ENCODE measurements at places on chromosomes 7 and 10.

DNA sequence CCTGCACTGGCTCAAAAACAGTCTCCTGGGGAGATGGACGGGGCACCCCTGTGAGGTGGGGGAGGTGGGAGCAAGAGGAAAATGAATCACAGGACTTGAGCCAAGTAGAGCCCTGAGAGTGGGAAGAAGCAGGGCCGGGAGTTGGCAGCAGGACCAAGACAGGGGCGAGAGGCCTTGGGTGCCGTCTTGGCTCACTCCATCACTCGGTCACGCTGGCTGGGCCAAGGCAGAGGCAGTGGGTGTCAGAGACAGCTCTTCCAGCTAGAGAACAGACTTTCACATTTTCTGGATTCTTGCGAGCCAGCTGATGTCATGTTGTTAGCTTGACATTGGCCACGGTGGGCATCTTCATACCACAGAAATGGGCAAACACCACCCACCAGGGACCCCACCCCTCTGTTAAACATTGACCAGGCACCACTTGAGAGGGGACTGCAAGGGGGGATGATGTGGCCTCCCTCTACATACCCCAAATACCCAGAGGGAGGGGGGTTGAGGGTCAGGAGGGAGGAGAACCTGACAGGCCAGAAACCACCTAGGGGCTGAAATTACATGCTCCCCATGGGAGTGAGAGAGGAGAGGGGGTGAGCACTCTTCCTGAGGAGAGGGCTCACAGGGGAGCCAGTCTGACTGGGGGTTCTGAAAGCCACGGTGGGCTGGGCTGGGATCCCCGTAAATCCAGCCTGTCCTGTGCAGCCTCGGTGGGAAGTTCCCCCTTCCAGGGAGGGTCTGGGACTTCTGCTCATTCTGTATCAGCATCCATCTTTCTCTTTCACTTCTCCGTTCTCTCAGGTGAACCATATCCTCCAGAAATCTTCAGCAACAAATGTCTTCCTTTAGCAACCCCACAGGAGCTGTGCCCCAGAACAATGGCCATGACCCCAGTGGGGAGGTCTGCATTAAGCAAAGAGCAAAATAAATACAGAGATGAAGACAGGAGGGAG is 19.6 kb downstream of the CAMK2B start:
- DNase-seq, result peak; percentile 44

DNA sequence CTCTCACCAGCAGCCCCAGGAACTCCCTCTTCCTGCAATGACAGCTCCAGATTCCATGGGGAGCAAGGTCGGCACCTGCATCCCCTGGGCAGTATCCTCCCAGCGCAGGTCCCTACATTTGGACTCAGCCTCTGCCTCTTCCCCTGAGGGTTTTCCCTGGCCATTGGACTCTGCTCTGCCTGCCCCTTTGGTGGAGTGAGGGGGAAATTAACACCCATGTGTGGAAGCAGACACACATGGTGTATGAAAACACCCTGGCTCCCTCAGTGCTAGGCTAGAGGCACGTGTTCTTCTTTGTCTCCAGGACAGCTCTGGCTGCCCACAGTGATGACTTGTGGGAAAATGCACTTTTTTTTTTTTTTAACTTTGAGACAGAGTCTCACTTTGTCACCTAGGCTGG is 8.4 kb downstream of the PRF1 start:
- no peak for DNase-seq

DNA sequence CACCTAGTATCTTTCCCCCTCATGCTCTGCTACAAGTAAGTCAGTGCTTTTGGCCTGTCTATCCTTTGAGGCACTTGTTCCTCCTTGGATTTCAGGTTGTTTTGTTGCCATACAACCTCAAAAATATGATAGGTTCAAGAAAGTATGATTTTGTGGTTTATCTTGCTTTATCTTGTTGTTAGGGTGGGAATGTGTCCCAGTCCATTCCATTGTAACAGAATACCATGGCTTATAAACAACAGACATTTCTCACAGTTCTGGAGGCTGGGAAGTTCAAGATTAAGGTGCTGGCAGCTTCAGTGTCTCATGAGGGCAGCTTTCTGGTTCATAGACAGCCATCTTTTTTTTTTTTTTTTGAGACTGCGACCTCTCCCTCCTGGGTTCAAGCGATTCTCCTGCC is 72.1 kb downstream of the TMEM270 start:
- no peak for DNase-seq

- DNase-seq, result no peak
These were observed 96.0 kb upstream of the TMEM168 start for GRCh38 chr7:112886208-112886607.

DNA sequence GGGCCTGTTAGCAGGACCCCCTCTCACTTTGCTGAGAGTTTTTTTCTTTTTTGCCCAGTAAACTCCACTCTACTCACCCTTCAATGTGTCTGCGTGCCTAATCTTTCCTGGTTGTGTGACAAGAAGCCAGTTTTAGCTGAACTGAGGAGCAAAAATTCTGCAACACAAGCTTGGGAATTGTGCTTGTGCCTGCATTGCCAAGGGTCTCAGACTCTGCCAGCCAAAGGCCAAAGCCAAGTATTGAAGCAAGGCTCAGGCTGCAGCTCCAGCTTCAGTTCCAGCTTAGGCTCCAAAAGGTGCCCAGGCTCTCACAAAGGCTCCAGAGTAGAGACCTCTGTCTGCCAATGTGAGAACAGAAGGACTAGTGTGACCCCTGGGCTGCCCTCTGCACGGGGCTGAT is 4.2 kb upstream of the CPA2 start:
- no peak for DNase-seq

DNA sequence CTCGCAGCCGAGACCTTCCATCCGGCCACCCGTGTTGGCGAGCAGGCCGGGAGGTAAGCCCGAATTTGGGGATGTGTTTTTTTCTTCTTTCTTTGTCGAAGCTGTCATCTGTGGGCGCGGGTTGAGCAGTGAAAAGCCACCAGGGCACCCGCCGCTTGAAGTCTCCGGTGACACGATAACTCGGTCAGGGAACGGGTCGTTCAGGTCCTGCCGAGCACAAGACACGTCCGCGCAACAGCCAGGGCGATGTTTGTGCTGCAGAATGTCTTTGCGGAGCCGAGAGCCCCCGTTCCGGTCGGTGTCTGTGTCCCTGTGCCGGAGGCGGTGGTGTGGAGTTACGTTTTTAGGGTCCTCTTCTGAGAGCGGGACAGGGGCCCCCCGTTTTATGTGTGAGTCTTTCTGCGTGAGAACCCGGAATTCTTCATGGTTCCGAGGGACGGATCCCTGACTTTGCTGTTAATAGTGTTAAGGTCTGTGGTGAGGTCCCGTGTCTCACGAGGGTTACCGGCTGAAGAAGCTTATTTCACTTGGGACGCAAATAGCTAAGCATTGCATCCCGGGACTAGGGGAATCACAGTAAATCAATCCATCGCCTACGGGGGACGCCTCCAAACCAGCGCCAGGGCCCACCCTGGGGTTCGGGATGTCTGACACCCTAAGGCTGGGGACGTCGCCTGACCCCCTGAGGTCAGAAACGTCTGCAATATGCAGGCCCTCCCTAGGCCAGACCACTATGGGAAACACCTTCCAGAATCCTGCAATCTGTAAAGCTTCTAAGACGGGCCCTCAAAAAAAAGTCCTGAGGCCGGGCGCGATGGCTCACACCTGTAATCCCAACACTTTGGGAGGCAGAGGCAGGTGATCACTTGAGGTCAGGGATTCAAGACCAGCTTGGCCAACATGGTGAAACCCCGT is 99.5 kb downstream of the ELFN1 start:
- no peak for DNase-seq

DNA sequence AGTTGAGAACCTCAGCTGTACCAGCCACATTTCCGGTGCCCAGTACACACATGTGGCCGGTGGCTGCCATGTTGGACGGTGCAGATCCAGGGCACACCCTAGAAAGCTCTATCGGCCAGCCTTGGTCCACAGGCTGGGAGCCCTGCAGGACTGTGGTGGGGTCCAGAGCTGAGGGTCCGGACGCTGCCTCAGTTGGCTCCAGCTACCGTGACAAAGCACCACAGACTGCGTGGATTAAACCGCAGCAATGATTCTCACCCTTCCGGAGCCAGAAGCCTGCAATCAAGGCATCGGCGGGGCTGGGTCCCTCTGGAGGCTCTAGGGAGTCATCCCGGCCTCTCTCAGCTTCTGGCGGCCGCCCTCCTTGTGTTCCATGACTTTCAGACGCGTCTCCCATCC is 50.1 kb downstream of the PDGFA start:
- DNase-seq, result no peak

- DNase-seq, result no peak
These were observed 227.1 kb downstream of the AGMO start for GRCh38 chr7:15334536-15335263.

DNA sequence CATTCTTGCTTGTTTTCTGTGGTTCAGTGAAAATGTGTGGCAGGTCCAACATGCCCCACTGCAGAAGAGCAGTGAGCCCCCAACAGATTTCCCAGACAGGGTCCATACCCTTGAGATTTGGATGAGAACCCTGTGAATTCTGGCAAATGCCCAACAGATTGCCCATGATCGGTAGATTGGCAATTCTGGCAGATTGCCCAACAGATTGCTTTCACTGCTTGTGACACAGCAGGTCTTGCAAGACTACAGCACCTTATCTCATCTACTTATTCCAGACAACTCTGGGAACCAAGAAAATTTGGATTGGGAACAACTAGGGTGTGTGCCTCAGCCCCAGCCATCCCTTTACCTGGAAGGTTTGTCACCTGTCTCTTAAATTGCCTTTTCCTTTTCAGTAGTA is 143.7 kb upstream of the COL1A2 start:
- no peak for DNase-seq

DNA sequence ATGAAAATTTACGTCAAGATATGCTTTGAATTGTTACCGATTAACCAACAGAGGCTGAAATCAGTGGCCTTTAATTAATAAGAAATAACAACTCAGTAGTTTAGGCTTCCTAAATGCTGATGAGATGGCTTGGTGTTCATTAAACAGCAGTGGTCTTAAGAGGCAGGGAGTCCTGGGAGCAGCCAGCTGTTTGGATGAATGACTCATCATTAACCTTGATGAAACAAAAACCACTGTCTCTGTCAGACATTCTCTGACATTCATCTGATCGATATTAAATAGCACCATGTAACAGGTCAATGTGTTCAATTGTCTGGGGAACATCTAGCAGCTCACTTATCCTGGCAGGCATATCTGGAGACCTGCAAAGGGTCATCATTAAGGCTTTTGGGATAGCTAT is 234.2 kb upstream of the LRRN3 start:
- DNase-seq, result no peak

DNA sequence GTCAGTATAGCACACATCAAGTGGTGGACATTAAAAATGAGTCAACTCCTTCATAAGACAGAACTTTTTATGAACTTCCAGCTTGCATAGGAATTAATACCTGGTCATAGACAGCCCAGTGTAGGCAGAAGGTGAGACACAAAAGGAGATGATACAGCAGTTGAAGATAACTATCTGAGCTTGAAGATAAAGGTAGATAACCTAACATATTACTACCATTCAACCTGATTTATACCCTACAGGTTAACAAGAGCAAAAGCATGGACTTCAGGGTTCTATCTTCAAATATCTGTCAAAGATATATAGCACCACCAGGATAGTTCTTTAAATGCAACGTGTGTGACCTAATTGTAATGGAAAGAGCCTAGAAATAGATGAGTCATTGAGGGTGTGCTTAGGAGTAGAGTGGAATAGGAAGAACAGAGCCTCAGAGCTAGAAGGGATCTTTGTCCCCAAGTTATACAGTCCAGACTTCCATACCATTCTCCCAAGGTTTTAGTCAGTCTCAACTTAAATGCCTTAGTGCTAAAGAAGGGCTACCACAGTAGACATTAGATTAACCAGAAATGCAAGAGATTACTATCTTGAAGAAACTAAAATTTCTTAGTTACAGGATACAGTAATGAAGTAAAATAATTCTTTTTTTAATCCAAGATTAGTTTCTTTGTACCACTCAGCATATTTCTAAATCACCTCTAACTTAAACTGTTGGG is 9.2 kb downstream of the ZNF800 start:
- DNase-seq, result no peak

GRCh38 chr7:158664406-158664805 is 40.2 kb downstream of the NCAPG2 start:
- DNase-seq, result no peak

DNA sequence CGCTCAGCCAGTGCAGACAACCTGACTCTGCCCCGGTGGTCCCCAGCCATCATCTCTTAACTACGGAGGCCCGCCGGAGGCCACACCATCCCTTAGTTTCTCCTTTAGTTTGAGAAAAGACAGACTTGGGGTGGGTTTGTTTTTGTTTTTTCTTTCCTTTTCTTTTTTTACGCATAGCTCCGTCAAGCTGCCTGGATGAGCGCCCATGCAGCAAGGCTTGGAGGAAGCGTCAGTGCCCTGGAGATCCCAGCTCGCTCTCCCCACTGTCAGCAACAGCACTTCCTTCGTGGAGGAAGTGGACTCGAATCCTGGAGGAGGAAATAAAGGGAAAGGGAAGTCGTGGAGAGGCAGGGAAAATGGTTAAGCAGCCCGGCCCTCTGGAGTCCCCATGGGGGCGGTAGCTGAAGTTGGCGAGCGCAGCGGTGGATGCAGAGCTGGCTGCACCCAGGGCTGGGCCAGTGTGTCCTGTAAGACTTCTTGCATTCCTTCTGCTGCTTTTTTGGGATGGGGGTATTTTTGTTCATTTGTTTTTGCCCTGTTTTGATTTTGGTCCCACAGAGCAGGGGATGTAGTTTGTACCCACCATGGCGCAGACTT is 35.9 kb upstream of the GJD4 start:
- DNase-seq, result no peak

DNA sequence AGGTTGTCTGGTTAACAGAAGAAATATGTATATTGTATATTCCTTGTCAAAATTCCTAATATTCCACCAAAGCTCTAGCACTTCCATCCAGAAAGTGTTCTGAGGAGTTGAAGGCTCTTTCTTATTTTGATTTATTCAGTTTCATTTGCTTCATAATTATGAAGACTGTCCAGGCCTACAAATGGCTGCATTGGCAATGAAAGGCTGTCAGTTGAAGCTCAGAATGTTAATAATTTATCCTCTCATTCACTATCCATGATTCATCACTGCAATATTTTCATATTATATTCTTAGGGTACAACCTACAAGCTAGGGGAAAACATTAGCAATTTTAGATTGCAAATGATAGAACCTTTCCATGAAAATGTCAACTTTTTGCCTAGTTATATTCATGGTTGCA is 57.3 kb downstream of the ARID5B start:
- DNase-seq, result no peak

DNA sequence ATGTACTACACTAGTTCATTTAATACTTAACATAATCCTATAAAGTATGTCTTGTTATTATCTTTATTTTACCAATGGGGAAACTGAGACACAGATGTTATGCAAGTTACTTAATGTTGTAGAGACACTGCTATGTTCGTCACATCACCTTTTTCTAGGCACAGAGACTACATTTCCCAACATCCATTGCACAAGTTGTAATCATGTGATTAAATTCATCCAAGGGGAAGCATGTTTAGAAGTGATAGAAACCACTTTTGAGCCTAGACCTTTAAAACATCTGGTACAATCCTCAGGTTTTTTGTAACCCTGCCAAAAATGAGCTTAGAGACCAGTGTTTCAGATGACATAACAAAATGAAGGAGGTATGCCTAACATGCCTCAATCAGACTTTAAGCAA is 386.8 kb upstream of the HPS1 start:
- no peak for DNase-seq
